A549 treated with CORT108297 at 1 μM for 4 hours (cell line): ENCODE measurements at places on chromosomes 7 and 10. TPM values are rescaled to one million over a fixed set of nuclear protein-coding genes. Genes with fewer than 3 reads are reported as not detected.

The FXYD4 gene
- not detected in 5 replicates for total RNA-seq

The DLD gene
- 91.1 to 127 TPM (median 93.0 TPM) in 5 replicates for total RNA-seq

The HOXA3 gene
- 6.1 to 10.2 TPM (median 9.8 TPM) in 5 replicates for total RNA-seq

The OR2A7 gene
- total RNA-seq: not detected in 5 replicates

The CFTR gene
- total RNA-seq: 0.02 to 0.09 TPM (median 0.06 TPM) in 3 of 5 replicates, not detected in the others

The PRLHR gene
- not detected in 5 replicates for total RNA-seq

The CYREN gene
- 63.3 to 80.8 TPM (median 73.5 TPM) in 5 replicates for total RNA-seq

The C7orf57 gene
- 0.14 to 0.57 TPM (median 0.21 TPM) in 5 replicates for total RNA-seq

The NACAD gene
- total RNA-seq: 0.14 to 0.35 TPM (median 0.18 TPM) in 5 replicates

The UPK3BL2 gene
- 2.1 to 3.8 TPM (median 2.7 TPM) in 5 replicates for total RNA-seq
